Stimulated activated CD4-positive, alpha-beta T cell treated with anti-CD3 and anti-CD28 coated beads, Interleukin-1b, Interleukin-23, amount 100 ng/mL, for 1 hour (primary cell): ENCODE measurements at places on chromosomes 7 and 10.
A peak's percentile ranks its signal among the peaks of the same experiment; 100 is the strongest.

GRCh38 chr10:103856797-103857170 lies 1.4 kb upstream of the SH3PXD2A start:
- no peak for DNase-seq

- DNase-seq: no peak
Observed at GRCh38 chr7:38492010-38492409, 139.2 kb downstream of the AMPH start.

- peak; percentile 70 for DNase-seq
Observed at GRCh38 chr10:42753126-42753506, 29.5 kb upstream of the BMS1 start.

GRCh38 chr10:21022821-21023220 lies 125.7 kb upstream of the NEBL start:
- DNase-seq: no peak

DNA sequence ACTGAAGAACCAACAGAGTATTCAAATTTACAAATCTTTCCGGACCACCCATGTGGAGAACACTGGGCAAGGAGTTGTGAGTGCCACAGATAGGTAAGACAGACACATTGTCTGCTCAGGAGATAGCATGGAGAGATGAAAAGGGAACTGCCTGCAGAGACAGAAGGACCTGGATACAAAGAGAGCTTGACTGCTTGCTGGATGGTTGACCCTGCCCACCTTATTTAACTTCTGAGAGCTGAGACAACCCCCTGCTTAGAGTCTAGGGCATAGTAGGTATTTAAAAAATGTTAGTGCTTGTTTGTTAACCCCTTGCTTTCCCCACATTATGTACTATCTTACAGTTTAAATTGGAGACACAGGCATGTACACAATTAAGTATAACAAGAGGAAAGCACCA lies 314.1 kb downstream of the THSD7A start:
- no peak for DNase-seq

DNA sequence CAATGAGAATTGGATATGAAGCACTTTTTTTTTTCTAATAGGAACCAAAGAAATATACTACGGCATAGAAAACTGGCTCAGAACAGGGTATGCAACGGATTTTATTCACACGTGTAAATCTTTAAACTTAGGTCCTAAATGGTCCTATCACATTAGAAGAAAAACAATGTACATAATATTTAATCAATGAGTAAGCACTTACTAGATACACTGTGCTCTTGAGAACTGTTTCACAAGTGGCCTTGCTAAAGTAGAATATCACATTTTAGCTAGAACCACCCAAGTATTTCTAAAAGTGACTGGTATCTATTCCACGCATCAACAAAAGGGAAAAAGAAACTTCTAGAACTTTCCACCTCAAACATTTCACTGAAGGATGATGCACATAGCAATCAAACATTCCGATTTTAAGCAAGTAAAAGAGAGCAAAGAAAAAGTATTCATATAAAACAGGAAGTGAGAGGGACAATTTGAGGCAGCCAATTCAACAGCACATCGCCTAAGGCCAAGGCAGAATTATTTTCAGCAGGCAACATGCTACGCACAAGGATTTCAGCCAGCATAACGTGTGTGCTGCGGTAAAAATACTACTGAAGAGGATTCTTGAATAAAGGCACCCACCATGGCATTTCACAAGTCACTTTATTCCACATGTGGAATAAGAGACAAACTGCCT lies 55.8 kb downstream of the PARD3 start:
- DNase-seq: no peak
